ENCODE measurements at places on chromosomes 11 and 22.

- DNase-seq: no peak
These were observed 85.0 kb downstream of the SCN3B start for GRCh38 chr11:123569393-123569792.

- DNase-seq: no peak
These were observed 91.5 kb downstream of the NECTIN1 start for GRCh38 chr11:119637481-119637880.

- no peak for DNase-seq
These were observed 91.5 kb downstream of the PHF21B start for GRCh38 chr22:44918166-44918924.

- no peak for DNase-seq
These were observed 34.7 kb upstream of the RFPL3 start for GRCh38 chr22:32322986-32323385.

DNA sequence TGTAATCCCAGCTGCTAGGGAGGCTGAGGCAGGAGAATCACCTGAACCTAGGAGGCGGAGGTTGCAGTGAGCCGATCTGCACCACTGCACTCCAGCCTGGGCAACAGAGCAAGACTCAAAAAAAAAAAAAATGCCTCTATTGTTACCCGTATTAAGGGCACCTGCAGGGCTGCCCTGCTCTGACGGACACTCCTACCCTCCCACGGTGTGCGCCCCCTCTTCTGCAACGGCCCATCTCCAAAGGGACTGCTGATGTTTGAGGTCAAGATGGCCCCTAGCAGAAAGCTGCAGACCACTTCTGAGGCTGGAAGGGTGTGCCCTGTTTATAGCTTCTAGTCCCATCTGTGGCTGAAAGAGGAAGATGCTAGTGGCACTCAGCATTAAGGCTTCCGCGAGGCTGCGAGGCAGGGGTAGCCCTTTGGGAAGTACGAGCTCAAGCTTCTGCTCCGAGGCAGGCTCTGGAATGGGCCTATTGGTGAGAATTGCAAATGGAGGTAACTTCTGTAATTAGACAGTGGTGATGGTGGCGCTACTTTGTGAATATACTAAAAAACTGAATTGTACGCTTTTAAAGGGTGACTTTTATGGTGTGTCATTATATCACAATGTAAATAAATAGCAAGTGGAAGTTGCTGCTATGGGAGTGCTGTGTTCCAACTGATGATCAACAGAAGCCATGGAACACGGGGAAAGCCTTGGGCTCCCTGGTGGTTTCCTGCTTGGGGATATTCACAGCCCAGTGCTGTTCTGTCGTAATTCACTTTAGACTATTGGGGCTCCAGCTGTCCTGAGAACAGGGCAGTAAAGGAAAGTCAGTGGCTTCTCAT lies 24.3 kb downstream of the ARFGAP2 start:
- no peak for DNase-seq

DNA sequence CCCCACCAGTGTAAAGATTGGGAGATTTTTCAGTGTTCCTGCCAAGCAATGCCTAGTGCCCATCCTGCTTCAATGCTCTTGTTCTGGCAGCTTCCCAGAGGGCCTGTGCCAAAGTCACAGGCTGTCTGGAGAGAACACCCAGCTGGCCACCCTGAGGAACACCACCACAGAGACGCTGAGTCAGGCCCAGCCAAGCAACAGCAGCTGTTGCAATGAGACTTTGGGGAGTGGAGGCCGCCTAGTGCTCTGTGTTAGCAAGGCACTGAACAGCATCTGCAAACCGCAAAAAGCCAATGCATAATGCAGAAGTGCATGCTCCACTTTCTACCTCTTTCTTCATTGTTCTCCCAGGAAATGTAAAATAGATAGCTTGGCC lies 168.1 kb downstream of the NXPE2 start:
- DNase-seq: no peak

All from PC-9 (cell line).